Breast epithelium (tissue), 4 donors: ENCODE measurements at places on chromosomes 7 and 10. TPM values are rescaled to one million over a fixed set of nuclear protein-coding genes. Genes with fewer than 3 reads are reported as not detected.

GRCh38 chr7:17830206-17830605 is 110.1 kb downstream of the SNX13 start:
- no peak overlapping the region for H3K4me3 ChIP-seq
- H3K27me3 ChIP-seq = no peaks in the 10 kb centered on the region
- DNase-seq = no peak
- no peaks in the 10 kb centered on the region for H3K36me3 ChIP-seq
- no peak overlapping the region for H3K27ac ChIP-seq

Gene CALHM3
- total RNA-seq = not detected

Gene DNAJC9
- total RNA-seq = 17.3 TPM

Gene COPS6
- total RNA-seq = 40.8 TPM

Gene SMURF1
- 28.7 TPM for total RNA-seq
